ENCODE measurements at places on chromosomes 2 and 18.

DNA sequence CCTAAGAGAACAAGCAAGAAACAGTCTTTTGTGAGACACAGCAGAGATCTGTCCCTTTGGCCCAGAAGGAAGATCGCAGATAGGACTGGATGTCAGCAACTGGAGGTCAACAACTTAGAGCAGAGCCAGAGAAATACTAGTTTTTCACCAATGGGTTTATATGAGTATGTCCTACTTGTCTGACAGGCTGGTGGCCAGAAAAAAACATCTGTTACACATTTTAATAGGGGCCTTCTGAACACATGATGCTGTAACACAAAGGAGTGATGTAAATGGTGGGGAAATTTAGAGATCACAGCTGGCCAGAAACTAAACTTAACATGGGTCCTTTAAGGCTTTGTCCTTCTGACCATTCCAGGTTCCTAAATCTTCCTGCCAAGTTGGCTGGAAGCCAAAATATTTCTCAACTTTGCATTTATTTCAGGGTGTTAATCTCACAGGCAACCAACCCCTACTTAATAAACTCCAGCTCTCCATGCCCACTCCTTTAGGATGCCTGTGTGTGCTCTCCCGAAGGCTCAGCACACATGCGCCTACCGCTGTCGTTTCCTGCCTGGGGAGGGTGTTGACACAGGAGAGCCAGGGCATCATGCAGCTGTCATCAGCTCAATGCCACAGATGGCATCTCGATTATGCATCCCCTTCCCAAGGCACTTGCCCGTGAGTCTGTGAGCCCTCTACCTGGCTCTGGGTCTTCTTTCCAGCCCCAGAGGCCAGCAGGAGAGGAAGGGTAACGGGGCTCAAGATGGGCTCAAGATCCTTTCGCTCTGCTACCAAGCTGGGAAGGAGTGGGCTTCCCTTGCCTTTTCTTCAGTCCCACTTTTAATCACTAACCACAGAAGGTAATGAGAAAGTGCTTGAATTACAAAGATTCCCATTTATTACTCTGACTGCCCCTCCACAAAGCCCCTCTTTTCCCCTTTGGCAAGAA is 252.5 kb downstream of the ETAA1 start:
- no peak for DNase-seq

DNA sequence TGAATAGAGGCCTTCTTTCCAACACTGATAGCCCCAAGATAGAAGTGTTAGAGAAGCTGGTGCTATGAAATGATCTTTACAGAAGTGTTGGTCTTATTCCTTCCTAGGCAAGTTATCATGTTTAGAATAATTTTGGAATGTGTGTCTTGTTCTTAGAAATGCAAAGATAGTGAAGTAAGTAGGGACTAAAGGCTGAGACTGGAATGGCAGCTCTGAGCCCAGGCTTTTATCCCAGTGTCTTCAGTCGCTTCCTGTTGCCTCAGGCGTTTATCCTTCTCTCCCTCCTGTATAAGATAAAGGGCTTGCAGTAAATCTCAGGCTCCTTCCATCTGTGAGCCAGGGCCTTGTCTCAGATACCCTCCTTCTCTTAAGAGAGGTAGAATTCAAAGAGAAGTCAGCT is 218.1 kb downstream of the TPGS2 start:
- DNase-seq: no peak

DNA sequence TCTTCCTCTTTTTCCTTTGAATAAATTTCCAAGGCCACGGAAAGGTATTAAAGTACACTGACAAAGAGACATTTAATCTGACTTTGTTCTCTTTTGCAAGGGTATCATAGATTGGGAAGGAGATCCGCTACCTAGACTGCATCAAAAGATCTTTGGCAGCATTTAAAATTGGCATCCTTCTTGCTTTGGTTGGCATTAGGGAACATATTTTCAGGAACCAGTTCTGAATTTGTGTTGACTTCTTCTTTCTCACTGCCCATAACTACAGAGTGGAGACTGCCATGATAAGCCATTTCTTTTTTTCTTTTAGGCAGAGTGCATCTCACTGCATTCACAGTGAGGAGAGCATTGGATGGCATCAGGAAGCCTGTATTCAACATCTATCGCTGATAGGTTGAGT is 83.4 kb downstream of the DOCK10 start:
- DNase-seq: no peak

GRCh38 chr2:48395658-48396057 is 134.3 kb upstream of the STON1 start:
- no peak for DNase-seq
